Neural crest cell (in vitro differentiated cells): ENCODE measurements at places on chromosomes 2 and 18.

- DNase-seq, result no peak
Measured at GRCh38 chr18:6621437-6621836, 108.1 kb upstream of the ARHGAP28 start.

- no peak for DNase-seq
Measured at GRCh38 chr18:9069601-9070000, 32.9 kb upstream of the NDUFV2 start.

DNA sequence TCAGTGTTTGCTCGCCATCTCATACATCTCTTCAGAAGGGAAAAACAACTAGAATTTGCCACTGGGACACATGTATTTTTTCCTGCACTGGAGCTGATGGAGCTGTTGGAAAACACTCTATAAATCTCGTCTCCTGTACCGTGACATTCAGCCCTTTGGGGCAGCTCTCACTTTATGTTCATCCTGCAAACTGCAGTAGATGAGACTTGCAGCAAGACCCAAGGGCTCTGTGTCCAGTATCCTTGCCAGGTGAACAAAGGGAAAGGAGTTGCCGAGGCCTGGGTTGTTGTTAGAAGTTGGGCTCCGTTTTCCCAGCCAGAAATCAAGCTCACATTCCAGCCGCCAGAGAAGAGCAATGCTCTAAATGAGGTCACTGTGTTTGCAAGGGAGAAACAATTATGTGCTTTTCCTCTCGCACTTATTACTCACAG is 285.1 kb downstream of the SLC4A3 start:
- no peak for DNase-seq

DNA sequence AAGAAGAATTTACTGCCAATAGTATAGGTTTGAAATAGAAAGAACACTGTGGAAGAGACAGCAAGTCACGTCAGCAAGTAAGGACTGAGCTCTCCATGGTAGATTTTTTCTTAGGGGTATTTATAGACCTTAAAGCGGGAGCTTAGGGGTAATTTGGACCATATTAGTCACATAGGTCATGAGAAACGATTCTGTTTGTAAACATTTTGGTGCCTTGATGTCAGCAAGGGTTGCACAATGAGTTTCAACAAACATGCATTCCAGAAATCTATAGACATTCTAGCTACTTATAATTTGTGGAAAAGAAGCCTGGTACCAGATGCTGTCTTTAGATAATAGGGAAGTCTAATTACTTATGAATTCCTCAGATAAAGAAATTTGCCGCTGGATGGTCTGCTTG is 624.7 kb downstream of the TDRD15 start:
- DNase-seq, result no peak

- DNase-seq, result no peak
Measured at GRCh38 chr2:42562474-42563144, 5.8 kb upstream of the MTA3 start.

DNA sequence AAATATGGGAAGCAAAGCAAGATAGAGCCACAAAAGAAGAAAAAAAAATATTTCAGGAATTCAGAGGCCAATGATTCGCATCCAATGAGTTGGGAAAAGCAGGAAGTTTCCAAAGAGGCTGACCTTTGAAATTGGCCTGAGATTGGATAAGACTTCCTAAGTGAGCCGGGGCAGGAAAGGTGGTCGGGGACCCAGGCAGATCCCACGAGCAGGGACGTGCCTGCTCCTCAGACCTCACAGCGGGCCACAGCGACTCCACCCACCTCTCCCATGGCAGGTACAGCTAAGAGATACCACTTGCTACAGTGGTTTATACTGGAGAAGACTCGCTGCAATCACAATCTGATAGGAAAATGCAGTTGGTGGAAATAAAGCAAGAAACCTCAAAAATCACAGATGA is 102.8 kb upstream of the SALL3 start:
- DNase-seq, result no peak

GRCh38 chr2:216632952-216633615 is at the start of gene IGFBP2:
TSS of gene IGFBP2 (plus strand) at chr2:216633420. CDS start at chr2:216633524, 104 bp downstream.
- DNase-seq, result peak; percentile 67

- DNase-seq, result no peak
Measured at GRCh38 chr2:33335516-33335915, 140.9 kb upstream of the RASGRP3 start.

DNA sequence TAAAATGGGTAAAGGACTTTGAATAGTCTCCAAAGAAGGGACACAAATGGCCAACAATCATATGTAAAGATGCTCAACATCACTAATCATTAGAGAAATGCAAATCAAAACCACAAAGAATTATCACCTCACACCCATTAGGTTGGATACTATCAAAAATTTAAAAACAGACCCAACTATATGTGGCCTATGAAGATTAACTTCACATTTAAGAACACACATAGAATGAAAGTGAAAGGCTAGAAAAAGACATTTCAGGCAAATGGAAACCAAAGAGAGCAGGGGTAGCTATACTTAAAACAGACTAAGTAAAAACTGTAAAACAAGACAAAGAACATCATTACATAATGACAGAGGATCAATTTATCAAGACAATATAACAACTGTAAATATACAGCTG is 53.5 kb upstream of the ASPRV1 start:
- no peak for DNase-seq

DNA sequence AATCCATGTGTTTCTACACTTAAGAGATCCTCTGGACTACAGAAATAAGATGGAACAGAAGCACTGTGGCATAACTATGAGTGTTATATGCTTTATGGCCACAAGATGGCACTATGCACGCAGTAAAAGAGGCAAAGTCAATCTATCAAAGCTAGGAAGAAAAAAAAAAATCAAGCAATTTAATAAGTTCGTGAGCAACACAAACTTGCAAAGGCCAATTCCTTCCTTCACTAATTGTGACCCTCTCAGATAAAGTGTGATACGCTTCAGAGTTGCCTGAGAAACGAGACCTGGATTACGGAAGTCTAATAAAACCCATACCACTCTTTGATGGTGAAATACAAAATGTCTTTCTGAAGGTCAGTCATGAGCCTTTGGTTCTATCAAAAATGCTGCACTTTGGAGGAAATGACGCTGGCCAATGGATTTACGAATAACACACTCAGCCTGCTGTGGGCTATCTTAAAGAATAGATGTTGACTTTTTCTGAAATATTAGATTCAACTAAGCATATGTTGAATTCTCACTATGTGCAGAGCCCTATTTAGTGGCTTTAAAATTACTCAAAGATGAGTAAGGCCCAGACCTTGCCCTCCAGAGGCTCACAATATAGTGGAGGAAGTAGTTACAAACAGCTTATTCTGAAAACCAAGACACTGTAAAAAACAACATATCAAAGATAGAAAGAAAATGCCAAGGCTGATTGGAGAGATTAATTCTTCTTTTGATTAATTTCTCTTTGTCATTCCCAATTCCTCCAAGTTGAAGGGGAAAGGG is 35.5 kb upstream of the TTR start:
- DNase-seq, result peak; percentile 43

- no peak for DNase-seq
Measured at GRCh38 chr2:207934720-207935119, 90.6 kb downstream of the PLEKHM3 start.

GRCh38 chr2:238635647-238636051 is 208.9 kb downstream of the ASB1 start:
- no peak for DNase-seq

DNA sequence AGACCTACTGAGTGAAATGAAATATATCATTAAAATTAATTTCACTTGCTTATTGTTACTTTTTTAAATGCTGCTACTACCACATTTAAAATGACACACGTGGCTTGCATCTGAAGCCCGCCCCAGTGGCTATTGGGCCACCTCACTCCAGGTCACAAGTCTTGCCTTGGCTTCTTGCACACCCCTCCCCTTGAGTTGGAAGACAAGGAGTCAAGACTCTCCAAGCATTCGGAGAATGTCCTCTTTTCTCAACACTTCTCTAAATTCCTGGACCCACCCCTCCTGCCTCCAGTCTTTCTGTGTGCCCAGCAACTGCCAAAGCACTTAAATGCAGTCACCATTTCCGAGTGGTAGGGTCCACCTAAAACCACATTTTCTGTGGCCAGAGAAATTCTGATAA is 73.4 kb downstream of the ZBTB7C start:
- DNase-seq, result no peak
